ENCODE measurements at places on chromosomes 1 and 21.

GRCh38 chr21:15742694-15743093 is 12.9 kb downstream of the USP25 start:
- no peak for DNase-seq

DNA sequence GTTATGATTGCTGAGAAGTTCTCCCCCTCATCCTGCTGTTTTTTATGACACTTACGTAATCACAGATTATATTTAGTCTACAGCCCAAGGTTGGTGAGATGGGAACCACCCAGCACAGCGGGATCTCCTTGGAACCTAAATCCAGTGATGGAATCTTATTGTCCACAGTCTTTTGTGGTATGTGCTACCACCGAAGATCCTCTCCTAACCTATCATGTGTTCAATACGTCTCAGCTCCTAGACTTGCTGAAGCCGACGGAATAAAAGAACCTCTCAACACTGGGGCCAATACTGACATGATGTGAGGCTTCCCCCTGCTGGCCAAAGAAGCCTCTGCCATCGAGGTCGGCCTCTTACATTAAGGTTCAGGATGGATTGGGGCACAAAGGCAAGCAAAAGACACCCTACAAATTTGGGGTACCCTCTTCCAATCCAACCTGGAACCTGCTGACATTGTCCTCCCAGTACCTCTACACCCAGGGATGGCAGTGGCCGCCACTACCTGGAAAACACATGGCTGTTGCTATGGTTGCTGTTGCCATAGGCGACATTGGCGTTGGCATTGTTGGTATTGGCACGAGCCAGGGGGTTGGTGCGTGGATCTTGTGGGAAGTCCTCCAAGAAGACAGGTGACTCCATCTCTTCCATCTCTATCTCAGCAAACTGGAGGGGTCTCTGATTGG is 19.4 kb upstream of the KIF21B start:
- peak; percentile 73 for DNase-seq

DNA sequence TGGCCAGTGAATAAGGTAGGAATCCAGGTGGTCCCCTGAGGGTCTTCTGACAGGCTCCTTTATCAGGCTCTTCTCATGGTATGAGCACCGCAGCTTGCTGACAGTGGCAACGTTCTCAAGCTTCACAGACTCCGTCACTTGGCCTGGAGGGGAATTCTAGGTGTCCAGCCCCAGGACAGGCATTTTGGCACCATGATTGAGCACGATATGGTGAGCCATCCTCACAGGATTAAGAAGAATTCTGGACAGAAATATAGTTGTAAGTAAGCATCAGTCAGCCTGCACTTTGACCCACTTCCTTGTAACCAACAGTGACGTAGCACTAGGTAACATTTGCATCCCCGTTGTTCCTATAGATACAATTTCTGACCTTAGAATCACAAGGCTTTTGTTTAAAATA is 30.5 kb upstream of the KIF26B start:
- DNase-seq = no peak

GRCh38 chr1:57637155-57637554 is 213.3 kb upstream of the DAB1 start:
- no peak for DNase-seq

DNA sequence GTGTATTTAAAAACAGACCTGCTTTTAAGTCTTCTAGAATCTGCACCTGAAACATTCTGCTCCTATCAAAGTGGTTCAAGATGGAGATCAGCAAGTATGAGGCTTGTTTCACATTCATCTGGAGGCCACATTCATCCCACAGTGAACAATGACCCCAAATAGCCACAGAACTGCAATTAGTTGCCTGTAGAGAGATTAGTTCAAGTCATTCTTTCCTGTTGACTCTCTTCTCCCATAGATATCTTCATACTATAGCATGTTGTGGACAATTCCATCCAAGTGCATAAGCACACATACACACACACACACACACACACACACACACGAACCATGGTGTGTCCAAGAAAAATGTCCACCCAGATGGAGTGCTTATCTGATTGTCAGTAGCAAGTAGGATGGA is 101.7 kb upstream of the FGGY start:
- DNase-seq = no peak

GRCh38 chr1:29687601-29688244 is 451.4 kb downstream of the PTPRU start:
- DNase-seq = no peak

DNA sequence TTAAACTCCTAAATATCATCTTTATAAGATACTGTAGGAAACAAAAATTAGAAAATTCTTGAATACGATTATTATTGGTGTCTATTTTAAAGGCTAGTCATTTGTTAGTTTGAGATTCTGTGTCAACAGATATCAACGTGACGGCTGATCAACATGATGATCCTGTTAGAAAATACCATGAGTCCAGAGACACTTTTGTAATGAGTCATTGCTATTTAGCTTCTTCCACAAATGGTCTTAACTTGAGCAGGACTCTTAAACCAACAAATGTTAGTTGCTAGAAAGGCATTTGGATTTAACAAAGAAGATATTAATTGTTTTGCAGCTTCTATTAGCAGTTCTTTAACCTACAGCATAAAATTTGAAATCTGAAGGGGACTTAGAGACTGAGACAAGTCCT is 131.2 kb downstream of the TGFB2 start:
- no peak for DNase-seq

DNA sequence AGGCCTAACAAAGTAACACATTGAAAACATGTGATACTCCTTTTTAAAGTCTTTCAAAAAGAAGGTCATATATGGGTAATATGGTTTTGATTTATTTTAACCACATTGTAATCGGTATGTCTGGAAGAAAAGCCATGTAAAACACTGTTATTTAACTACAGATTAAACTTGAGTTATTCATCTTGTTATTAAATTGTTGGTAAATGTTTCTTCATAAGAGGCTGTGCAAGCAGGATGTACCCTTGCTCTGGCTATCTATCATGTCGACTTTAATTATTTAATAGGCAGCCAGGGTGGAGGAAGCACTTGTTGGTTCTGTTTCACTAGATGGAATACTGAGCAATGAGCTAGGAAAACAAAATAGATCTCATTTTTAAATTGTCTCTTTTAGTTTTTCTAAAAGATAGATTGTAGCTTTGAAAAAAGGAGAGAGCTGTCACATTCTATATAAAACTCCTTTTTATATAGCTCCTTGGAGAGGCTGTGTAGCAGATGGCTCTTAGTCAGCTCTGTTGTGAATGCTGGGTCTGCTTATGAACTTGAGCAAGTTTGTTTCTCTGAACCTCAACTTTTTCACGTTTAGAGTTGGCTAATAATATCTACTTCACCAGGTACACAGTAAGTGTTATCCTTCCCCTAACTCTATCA is 39.5 kb downstream of the LRRC8B start:
- no peak for DNase-seq

- DNase-seq = no peak
Observed at GRCh38 chr1:42669936-42670335, 11.7 kb downstream of the PPIH start.

- DNase-seq = no peak
Observed at GRCh38 chr1:151949371-151950193, 40.3 kb upstream of the THEM4 start.

- no peak for DNase-seq
Observed at GRCh38 chr1:211285196-211285595, 26.0 kb downstream of the RCOR3 start.

DNA sequence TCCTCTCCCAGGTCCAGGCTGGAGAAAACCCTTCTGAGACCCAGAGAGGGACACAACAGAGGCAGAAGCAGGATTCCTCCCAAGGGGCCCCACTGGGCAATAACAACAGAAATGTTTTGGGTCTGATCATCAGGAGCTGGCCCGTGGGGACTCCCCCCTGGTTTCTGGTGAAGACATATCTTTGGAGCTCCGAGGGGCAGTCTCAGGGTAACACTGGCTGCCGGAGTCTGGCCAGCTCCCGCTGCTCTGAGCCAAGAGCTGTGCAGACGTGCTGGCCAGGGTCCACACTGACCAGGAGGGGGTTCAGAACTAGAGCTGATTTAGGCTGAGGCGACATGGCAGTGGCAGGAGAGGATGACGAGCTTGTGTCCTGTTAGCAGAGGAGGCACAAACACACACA is 13.1 kb downstream of the ECE1 start:
- DNase-seq = no peak

DNA sequence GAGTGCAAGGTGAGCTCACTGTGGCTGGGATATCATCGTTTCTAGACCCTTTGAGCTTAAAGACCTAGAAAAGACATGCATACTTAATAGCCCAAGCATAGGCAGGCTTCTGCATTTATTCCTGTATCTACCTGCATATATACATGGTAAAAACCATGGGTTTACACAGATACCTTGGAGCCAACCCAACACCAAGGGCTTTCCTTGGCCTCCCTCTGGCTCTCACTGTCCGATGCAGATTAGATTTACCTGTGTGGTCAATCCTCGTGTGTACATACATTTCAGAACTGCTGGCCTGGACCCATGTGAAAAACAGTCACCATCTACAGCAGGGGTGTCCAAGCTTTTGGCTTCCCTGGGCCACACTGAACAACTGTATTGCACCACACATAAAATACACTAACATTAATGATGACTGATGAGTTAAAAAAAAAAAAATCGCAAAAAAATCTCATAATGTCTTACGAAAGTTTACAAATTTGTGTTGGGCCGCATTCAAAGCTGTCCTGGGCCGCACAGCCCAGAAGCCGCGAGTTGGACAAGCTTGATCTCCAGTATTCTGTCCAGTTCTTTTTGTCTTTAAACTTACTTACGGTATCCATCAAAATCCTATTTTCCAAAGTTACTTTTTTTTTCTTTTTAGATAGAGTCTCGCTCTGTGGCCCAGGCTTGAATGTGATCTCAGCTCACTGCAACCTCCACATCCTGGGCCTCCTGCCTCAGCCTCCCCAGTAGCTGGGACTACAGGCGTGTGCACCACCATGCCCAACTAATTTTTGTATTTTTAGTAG is 43.5 kb downstream of the WDR4 start:
- no peak for DNase-seq

DNA sequence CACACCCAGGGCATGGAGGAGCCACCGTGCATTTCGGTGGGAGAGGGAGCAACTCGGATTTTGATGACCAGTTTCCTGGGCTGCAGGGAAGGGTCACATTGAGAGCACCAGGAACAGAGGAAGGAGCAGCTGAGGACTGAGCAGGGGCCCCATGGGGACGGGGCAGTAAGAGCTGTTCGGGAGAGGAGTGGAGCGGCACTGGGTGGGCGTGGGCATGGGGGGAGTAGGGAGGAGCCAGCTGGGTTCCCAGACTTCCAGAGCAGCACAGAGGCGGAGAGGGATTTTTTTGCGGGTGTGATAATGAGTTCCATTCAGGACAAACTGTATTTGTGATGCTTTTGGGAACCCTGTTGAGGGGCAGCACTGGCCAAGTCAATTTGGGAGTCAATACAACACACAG is 17.4 kb upstream of the GPR153 start:
- no peak for DNase-seq

- DNase-seq = no peak
Observed at GRCh38 chr1:177208920-177209319, 38.2 kb downstream of the BRINP2 start.

- no peak for DNase-seq
Observed at GRCh38 chr1:54153535-54154439, 987 bp upstream of the CDCP2 start.

DNA sequence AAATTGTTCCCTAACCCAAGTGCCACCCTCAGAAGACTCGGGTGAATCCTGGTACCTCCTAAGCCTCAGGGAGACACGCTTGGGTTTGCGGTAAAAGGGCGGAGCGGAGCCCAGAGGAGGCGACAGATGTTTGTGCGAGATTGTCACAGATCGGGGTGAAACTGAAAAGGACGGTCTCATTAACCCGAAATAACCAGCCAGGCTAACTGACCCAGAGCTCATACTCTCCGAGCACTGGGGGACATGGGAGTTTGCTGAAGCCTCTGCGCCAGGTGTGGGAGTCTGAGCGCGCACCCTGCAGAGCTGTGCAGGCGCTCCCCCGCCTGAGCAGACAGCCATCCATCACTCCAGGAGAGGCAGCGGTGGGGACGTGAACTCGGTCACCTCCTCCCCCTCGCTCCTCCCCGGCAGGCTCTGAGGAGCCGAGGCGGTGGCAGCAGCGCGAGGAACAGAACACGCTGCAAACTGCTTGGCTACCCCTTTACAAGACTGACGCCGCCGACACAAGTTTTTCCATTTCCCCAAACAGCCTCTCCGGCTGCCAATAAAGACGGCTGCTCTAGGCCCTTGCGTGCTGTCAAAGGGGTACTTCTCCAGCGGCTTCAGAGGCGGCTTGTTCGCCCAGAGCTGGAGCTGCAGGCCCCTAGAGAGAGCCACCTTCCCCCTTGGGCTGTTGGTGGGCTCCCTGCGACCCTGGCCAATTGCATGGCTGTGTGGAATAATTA is 43.5 kb downstream of the RRAGC start:
- DNase-seq = no peak

DNA sequence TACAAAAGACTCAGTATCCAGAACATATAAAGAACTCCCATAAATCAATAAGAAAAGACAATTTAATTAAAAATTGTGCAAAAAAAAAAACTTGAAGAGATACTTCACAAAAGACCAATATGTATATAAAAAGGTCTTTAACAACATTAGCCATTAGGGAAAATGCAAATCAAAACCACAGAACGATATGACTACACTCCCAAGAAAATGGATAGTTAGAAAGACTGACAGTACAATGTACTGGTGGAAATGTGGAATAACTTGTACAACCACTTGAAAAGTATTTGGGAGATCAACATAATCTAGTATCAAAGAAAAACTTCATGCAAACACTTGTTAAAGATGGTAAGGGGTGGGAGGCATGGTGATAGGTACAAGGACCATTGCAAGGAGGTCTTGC is 3.9 kb upstream of the CLCA1 start:
- no peak for DNase-seq

GRCh38 chr1:180343921-180344769 is 114.1 kb downstream of the LHX4 start:
- DNase-seq = peak; percentile 76

DNA sequence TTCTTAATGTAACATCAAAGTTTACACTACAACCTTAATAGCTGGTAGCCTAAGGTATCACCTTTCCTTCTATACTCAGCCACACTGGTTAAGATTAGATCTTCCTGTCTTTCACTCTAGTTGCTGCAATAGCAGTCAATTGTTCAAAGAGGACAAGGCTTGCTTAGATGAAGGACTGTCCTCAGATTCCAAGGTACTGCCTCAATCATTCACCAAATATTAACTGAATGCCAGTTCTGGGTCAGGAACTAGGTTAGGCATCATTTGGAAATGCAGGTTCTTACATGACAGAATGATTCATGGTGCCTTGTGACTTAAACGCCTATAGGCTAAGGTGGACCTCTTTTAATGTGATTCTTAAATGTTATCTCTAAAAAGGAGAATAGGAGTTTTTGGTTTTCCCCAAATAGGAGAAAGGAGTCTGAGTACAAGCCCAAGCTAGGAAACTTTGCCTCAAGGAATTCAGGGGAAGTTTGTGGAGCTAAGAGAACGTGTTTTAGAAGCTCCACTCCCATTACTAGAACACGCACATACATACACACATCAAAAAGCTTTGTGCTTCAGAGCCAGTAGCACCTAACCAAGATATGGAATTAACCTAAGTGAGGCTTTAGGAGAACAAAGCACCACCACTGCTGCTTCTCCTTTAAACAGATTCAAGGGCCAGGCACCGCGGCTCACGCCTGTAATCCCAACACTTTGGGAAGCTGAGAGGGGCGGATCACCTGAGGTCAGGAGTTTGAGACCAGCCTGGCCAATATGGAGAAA is 8.5 kb upstream of the WDR47 start:
- DNase-seq = no peak

- no peak for DNase-seq
Observed at GRCh38 chr1:164768619-164769018, 209.6 kb downstream of the PBX1 start.

GRCh38 chr1:36971852-36972618 is 62.3 kb downstream of the GRIK3 start:
- no peak for DNase-seq

Data from NCI-H774 (cell line).